ENCODE measurements at places on chromosomes 3 and 15.

- DNase-seq: no peak
Measured at GRCh38 chr3:5160321-5160720, 27.2 kb upstream of the EDEM1 start.

DNA sequence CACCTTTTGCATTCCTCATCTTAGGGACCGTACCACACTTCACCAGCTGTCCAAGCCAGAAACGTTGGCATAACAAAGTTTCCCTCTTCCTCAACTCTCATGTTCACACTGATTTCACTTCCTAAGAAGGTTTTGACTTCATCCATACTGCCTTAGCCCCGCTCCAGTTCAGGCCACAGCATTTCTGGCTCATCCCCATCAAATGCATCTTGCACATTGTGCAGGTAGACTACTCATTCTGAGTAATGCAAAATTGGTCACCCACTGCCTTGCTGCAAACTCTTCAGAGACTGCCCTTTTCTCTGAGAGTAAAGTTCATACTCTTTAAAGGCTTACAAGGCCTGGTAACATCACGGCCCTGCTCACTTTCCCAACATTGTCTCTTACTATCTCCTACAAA is 8.8 kb downstream of the NUSAP1 start:
- DNase-seq: no peak

DNA sequence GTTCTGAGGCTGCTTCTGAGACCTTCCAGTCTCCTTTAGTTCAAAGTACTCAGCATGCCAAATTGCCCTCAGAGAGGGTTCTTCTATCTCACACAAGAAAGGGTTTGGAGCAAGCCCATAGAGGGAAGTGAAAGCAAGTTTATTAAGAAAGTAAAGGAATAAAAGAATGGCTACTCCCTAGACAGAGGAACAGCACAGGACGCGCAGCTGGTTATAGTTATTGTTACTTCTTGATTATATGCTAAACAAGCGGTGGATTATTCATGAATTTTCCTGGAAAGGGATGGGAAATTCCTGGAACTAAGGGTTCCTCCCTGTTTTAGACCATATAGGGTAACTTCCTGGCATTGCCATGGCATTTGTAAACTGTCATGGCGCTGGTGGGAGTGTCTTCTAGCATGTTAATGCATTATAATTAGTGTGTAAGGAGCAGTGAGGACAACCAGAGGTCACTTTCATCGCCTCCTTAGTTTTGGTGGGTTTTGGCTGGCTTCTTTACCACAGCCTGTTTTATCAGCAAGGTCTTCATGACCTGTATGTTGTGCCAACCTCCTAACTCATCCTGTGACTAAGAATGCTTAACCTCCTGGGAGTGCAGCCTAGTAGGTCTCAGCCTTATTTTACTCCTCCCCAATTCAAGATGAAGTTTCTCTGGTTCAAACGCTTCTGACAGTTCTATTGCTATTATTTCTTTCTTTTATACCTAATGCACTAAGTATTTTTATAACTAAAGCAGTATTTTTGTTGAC is 26.3 kb downstream of the SCN11A start:
- DNase-seq: no peak

- DNase-seq: no peak
Measured at GRCh38 chr15:91983729-91984340, 130.3 kb downstream of the SLCO3A1 start.

DNA sequence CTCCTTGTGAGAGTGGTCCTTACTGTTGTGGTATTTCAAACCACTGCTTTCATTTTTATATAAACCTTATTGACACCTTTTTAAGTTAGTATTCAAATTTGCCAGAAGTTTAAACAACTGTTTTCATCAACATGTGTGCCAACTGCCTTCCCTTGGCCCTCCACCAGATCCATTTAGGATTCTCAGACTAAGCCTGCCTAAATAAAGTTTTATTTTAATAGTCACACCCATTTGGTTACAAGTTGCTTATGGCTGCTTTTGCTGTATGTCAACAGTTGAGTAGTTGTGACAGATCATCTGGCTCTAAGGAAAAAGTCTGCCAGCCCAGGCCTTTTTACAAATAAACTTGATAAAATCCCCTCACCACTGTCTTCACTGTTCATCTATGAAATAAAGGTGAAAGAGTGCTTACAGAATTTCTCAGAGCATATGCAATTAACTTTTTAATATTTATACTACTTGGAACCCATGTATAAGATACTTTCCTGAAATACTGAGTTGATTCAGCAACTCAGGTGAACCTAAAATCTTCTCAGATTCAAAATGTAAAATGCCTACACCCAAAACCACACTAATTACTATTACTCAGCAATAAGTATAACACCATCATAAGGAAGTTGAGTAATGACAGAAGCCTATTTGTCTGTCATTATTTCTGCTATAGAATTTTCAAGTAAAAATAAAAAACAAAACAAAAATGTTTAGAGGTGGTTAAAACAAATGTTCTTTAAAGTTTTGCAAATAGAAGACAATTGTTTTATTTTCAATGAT is 35.1 kb downstream of the PEAK1 start:
- DNase-seq: no peak

- DNase-seq: no peak
Measured at GRCh38 chr3:154919226-154919625, 160.9 kb upstream of the MME start.

DNA sequence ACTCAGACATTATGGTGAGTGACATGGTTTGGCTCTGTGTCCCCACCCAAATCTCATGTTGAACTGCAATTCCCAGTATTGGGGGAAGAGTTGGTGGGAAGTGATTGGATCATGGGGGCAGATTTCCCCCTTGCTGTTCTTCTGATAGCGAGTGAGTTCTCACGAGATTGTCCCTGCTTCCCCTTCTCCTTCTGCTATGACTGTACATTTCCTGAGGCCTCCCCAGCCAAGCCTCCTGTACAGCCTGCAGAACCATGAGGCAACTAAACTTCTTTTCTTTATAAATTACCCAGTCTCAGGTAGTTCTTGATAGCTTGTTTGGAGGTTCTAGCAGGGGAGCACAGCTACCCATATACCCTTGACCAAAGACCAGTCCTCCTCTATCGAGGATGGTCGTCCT is 45.9 kb downstream of the ADAM10 start:
- DNase-seq: no peak

- DNase-seq: no peak
Measured at GRCh38 chr3:122253581-122253980, 70.1 kb downstream of the CASR start.

DNA sequence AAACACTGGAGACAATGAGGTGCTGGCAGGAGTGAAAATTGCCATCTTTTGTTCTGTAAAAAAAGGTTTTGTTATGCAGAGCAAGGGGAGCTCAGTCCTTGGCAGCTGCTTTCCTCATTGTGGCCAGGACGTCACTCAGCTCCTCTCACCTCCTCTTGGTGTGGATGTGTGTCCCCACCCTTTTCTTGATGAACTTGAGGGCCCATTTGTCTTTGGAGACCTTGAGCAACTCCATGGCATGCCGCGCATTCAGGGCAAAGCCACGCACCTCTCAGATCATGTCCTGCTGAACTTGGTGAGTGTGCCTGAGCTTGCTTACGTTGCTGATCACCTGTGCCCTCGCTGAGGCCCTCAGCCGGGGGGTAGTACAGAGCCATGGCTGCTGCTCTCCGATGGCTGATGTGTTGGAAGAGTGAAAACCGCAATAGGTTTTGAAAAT is 24.5 kb upstream of the BDH1 start:
- DNase-seq: no peak

DNA sequence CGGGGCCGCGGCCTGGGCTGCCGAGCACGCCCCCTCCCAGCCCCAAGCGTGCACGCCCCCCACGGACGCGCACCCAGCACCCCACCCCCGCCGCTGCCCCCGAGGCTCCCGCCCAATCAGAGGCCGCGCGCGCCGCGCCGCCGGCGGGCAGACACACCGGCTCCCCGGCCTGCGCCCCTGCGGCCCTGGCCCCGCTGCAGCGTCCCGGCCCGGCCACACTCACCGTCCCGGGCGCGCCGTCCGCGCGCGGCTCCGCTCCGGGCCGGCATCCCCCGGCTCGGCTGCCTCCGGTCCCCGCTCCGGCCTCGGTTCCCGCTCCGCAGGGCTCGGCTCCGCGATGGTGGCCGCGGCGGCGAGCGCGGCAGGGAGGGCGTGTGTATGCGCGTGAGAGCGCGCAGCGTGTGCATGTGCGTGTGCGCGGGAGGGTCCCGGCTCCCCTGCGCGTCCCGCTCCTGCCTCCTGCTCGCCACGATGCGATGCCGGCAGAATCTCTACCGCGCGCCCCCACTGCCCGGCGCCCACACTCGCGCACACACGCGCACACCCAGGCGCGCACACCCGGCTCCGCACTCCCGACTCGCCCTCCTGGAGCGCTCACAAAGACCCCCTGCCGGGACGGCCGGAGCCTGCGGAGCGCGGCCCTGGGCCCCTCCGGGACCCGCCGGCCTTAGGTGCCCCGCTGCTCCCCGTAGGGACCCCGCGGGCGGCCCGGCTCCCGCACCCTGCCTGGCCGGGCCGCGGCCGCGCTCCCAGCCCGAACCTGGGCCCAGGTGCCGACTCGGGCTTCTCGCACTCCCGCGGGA is 186.5 kb upstream of the LINGO1 start:
- no peak for DNase-seq

DNA sequence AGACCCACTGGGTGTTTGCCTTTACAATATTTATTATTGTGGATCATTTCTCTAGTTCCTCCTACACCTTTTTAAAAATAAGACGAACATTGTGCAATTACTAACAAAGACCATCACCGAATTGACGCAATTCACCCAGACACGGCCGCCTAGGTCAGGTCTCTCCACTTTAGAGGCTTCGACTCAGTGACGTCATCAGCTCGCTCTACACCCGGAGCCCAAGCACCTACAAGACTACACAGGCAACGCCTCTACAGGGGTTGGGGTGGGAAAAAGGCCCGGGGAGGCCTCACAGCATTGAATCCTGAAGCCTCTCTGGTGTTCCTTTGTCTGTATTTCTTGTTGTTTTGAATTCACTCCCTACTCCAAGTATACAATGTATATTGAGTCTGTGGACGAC is 16.6 kb downstream of the ZIC4 start:
- DNase-seq: no peak
